WTC11 (cell line): ENCODE measurements at places on chromosomes 7 and 10.

- DNase-seq: no peak
Observed at GRCh38 chr10:7075851-7076250, 335.0 kb downstream of the SFMBT2 start.

- no peak for DNase-seq
Observed at GRCh38 chr10:127314797-127315196, 118.4 kb upstream of the INSYN2A start.

GRCh38 chr10:116084161-116084560 lies 188.8 kb downstream of the GFRA1 start:
- DNase-seq: no peak

- DNase-seq: no peak
Observed at GRCh38 chr10:95579835-95580535, 18.8 kb upstream of the SORBS1 start.

DNA sequence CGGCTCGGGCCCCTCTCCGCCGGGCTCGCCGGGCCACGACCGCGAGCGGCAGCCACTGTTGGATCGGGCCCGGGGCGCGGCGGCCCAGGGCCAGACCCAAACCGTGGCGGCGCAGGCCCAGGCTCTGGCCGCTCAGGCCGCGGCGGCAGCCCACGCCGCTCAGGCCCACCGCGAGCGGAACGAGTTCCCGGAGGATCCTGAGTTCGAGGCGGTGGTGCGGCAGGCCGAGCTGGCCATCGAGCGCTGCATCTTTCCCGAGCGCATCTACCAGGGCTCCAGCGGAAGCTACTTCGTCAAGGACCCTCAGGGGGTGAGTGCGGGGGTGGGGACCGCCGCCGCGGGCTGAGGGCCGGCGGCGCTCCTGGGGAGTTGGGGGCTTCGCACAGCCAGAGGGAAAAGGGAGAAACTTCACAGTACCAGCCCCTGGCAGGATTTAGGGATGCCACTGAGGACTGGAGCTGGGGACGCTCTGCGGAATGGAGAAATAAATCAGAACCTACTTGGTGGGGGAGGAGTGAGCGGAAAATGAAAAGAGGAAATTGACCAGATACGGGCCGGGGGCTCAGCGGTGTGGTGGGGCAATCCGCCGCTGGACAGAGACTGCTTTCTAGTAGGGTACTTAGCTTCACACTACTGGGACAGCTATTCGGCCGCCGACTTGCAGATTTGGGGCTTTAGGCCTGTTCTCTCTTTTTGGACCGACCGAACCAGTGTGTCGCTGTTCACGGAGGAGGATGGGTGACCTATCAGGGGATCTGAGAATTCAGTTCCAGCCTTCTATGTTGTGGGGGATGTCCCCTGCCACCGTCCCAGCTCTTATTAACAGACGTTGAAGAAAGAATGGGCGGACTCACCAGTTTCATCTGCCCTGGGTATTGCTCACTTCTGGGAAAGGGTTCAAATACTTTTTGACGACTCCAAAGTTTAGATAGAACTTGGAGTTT lies 669 bp downstream of the PI4K2A start:
- DNase-seq: peak; percentile 48

GRCh38 chr7:156889089-156889488 lies 3.9 kb downstream of the LMBR1 start:
- DNase-seq: no peak

DNA sequence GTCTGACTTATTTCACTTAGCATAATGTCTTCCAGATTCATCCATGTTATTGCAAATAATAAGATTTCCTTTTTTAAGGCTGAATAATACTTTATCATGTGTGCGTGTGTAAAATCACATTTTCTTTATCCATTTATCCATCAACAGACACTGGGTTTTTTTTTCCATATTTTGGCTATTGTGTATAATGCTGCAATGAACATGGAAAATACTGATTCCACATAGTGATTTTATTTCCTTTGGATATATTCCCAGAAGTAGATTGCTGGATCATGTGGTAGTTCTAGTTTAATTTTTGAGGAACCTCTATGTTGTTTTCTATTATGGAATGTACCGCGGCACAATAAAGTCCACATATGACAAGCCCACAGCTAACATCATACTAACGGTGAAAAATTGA lies 180.1 kb downstream of the PON1 start:
- no peak for DNase-seq

DNA sequence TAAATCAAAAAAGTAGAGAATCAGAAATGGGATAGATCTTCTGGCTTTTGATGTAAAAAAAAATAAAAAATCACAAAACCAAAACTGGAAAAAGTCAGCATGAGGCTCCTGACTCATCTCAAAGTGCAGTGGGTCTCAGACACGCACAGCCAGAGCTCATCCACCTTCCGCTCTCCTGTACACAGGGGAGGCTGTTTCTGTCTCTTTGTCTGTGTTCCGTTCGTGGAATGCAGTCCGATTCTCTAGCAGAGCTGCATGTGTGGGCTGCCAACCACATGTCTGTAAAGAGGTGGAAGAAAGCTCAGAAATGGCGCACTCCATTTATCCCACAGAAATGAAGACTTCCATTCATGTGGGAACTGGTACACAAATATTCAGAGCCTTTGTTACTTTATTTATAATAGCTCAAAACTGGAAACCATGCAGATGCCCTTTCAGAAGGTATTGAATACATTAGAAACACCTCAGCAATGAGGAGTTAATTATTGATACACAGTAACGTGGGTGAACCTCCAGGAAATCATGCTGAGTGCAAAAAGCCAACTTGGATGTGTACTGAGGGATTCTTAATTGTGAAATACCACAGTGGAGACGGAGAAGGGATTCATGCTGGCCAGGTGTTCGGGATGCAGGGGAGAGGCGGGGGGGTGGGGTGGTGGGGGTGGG lies 123.3 kb downstream of the TRRAP start:
- DNase-seq: no peak

DNA sequence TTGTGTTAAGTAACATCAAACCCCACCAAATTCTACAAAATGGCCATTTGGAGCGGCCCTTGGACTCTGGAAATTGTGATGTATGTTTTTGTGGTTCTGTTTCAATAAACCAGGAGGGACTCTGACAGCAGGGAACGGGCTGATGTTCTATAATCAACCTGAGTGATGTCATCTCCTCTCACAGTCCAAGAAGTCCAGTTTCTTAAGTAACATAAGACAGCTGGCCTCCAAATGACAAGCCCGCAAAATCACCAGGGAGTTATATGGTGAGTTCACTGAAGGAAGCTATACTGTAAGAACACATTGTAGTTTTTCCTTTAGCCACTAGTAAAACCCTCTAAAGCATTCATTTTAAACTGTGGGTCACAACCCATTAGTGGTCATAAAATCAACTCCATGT lies 34.0 kb downstream of the GOT1 start:
- DNase-seq: no peak

GRCh38 chr10:43396061-43396927 lies 12.7 kb downstream of the HNRNPF start:
- DNase-seq: peak; percentile 75

GRCh38 chr10:2964632-2965296 lies 102.6 kb upstream of the PFKP start:
- DNase-seq: no peak

- no peak for DNase-seq
Observed at GRCh38 chr10:116829711-116830110, 19.6 kb upstream of the ENO4 start.

DNA sequence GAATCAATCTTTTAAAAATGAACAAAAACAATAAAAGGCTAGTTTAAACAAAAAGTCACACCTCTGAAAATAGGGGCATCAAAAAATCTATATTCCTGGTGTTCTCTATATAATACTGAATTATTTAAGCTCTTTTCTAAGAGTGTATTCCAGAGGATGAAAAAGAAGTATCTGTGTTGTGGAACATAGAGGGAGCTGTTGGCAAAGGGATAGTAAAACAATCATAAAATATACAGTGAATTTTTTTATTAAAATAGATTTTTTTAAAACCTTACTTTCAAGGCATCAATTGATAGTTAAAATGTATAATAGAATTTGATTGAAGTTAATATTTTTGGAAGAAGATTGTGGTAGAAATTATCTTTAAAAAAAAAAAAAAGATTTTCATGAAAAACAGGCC lies 1409.1 kb upstream of the CELF2 start:
- DNase-seq: no peak

DNA sequence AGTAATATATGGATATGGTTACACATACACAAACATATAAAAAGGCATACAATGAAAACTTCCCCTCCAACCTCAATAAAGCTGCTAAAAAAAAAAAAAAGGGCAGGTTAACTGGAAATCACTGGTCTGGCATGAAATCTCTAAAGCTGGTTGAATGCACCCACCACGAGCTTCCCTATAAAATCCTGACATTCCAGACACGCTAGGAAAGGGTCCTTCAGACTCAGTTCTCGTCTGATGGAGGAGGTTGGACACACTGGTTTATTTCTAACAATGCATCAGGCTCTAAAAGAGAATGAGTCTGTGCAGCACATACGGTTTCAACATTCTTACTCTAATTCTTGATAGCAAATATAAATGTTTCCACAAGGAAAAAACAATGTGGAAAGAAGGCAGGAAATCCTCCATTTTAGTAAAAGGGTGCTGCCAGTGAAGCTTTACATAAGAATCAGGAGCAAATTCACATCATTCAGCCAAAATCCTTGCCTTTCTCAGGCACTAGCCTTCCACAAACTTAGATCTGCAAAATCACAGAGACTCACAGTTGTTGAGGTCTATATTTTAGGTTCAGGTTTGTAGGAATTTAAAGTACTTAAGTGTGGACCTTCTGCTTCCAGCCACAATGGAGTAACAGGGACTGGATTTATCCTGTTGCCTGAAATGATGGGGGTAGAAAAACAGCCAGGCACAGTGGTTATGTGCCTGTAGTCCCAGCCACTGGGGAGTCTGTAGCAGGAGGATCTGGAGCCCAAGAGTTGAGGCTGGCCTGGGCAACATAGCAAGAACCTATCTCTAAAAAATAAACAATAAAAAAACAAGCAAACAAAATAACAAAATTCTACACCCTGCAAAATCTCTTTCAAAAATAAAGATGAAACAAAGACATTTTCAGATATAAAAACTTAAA lies 73.5 kb downstream of the CYTH3 start:
- no peak for DNase-seq

DNA sequence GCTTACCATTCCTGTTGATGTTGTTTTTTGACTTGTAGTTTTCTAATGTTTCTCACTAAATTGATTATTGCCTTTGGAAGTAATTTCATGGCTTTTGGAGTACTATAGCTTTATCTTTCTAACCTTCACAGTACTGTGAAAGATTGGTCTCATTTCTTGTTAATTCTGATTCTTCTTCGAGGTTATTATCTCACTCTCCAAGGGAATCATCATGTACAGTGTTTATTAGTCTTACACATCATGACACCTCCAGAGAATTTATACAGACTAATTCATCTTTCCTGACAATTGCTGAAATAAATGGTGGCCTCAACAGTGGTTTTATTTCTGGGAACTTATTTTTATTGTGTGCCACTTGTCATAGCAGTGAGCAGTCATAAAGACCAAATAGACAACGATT lies 37.4 kb upstream of the TMEM106B start:
- no peak for DNase-seq

DNA sequence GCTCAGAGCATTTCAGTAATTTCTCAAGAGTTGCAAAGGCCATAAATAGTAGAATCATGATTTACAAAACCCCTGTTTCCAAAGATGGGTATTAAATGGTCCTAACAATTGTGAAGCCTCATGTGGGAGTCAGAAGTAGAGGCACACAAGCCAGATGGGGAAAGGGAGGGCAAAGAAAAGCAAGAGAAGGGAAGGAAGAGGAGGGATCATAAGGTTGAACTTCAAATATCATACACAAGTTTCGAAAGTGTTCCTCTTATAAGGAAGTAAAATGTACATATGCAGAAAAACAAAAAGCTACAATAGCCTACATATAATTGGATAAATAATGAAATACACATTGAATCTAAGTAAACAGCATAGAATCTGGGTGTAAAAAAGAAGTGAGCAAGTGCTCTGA lies 6.0 kb downstream of the LIPN start:
- DNase-seq: no peak

DNA sequence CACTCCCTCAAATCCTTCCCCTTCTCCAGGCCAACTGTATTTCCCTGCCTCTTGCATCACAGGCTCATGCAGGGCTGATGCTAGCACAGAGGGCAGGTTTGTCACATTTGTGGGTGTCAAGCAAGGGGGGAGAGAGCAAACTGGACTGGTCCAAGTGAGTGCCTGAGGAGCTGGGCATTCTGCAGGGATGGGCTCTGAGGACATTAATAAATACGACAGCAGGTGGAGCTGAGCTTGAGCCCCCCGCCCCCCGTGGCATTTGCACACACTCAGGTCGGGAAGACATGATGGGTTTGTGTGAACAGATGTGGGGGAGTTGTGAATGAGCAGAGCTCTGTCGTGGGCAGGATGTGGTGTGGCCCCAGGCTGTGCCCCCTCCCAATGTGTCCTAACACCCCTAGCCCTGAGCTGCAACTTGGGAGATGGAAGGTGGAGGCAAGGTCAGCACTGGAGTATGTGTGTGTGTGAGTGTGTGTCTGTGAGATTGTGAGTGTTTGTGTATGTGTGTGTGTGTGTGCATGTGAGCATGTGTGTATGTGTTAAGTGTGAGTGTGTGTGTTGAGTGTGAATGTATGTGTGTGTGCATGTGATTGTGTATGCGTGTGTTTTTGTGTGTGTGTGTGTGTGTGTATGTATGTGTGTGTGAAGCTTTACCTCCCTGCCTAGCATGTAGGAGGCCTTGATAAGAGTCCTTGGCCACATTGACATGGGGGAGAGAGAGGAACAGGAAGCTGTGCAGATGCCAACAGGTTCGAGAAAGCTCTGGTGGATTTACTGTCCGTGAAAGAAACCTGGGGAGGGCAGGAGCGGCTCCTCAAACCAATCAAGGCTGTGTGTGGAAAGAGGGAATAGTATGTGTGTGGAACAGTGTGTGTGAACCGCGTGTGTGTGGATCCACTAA lies 9.1 kb downstream of the RASSF4 start:
- DNase-seq: no peak

DNA sequence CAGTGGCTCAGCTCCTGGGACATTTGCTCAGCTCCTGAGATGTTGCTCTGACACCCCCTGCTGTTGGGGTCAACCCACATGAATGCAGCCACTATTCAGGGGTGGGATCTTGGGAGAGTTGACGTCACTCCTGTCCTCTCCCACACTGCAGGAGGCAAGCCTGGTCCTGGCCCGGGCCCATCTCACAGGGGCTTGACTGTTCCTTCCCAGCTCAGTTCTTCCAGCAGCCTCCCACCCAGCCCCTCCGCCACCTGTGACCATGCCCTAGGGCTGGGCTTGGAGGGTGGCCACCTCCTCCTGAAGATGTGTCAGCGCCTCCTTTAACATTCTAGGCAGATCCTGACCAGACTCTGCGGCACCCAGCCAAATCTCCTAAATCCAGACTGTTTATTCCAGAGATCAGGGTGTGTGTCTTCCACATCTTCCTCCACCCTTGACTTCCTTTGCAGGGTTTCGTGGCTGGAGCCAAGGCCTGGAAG lies 19.1 kb upstream of the OPALIN start:
- DNase-seq: no peak

GRCh38 chr10:47458466-47459154 lies 25.3 kb downstream of the ANXA8 start:
- no peak for DNase-seq

DNA sequence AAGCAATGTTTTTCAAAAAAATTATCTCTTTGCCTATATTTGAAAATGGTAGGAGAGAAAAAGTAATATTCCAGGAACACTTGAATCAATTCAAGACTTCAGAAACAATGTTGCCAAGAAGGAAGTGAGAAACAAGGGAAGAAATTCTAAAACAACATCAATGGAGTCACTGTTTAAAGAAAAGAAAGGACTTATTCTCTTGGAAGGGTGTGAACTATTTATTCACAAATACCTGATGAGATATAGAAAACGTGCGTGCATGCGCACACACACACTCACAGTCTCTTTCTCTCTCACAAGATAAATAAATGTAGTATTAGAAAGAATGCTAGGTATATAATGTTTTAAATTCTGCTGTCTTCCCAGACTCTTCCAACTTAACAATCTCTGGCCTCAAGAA lies 117.2 kb upstream of the FAM133B start:
- no peak for DNase-seq
